ENCODE measurements at places on chromosomes 4 and X.
A peak's percentile ranks its signal among the peaks of the same experiment; 100 is the strongest.

DNA sequence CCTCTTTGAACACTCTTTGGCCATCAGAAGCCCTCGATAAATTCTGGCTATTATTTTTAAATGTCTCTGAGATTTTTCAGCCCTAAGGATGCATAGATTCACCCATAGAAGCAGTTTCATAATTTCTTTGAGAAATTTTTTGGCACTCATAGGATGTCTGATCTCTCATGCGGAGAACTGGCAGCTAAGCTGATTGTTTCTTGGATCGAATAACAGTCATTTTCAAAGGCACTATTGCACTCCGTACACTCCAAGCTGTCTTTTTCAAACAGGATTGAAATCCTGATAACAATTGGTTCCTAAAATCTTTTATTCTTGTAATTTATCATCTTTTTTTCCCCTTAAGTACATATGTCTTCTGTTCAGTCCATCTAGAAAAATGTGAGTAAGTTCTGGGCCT lies 411.9 kb downstream of the SPOCK3 start:
- DNase-seq: no peak

DNA sequence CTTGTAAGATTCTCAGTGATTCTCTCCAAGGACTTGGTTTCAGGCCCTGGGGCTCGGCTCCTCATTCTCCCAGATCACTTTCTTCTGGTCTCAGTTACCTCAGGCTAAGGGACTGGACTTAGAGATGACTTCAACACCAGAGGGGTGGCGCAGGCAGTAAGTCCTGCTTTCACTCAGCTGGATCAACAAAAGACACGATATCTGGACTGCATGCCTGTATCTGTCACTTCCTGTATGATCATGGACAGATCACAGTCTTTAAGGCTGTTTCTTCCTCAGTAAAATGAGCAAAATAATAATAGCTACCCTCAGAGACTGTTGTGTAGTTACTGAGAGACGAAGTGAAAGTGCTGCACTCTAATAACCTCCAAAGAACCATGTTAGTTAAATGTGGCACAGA lies 19.5 kb upstream of the CXCR3 start:
- DNase-seq: peak; percentile 53

DNA sequence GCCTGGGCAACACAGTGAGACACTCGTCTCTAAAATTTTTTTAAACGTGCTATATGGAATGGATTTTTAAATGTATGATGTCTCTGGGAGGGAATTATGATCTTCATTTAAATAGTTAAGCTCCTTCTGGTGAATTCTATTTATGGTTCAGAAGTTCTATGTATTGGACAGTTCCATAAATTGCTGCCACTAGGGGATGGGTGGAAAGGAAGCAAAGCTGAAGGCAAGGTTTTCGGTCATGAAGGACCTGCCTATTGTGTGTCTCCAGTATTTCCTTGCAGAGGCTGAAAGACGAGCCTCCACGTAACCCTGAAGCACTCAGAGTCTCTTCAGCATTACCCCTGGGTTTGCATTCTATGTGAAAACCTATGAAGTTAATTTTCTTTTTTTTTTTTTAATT lies 451.5 kb upstream of the FAT1 start:
- DNase-seq: no peak

- DNase-seq: peak; percentile 61
These were observed 18.8 kb downstream of the TLR6 start for GRCh38 chr4:38837849-38838248.
